ENCODE measurements at places on chromosomes 1 and 21.

DNA sequence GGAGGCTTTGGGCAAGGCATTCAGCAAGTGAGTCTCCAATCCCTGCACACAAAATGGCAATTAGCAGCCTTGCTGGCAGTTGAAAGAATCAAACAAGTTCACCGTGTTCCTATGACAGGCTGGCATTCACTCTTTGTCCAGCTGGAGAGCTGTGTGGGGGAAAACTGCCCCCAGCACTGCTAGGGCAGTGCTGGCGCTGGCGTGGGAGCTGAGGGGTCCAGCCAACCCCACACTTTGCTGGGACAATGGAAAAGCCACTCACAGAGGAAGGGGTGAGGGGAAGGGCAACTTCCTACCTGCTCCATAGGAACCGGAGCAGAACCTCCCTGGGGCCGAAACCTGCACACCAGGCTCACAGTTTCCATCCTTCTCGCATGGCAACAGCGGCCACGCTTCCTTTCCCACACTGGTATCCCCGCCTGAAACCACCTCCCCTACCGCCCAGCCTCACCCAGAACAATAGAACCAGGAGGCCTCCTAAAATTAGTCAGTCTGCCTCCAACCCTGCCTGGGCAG is 26.7 kb upstream of the KCNN3 start:
- no peak for DNase-seq

GRCh38 chr1:48693180-48693579 is 83.5 kb downstream of the BEND5 start:
- no peak for DNase-seq

DNA sequence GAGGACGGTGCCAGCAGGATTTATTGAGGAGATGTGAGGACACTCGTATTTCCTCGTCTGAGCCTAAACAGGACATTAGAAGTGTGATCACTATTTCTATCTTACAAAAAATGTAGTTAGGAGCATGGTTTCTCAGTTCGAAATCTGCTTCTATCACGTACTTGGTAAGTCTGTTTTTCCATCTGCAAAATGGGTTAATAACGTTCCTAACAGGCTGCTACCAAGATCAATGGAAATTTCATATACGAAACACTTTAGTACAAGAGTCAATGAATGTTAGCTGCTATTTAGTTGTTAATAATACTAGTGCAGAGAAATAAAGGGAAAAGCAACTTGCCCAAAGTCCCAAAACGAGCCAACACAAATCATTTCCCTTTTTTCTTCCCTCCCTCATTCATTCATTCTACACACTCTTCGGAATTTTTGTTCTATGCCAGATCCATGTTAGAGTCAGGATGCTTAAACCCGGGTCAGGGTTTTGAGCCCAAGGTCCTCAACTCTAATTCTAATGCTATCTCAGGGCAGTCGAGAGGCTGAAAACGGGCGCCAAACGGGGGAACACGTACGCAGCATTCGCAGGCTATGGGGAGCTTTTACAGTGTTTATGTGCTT is 608 bp downstream of the SNRNP40 start:
- no peak for DNase-seq

- peak; percentile 60 for DNase-seq
Observed at GRCh38 chr1:9652379-9653209, 1.1 kb downstream of the PIK3CD start.

- DNase-seq, result no peak
Observed at GRCh38 chr1:110713221-110713620, 38.5 kb upstream of the KCNA3 start.

GRCh38 chr1:178385662-178386061 is 111.1 kb downstream of the CLEC20A start:
- no peak for DNase-seq

DNA sequence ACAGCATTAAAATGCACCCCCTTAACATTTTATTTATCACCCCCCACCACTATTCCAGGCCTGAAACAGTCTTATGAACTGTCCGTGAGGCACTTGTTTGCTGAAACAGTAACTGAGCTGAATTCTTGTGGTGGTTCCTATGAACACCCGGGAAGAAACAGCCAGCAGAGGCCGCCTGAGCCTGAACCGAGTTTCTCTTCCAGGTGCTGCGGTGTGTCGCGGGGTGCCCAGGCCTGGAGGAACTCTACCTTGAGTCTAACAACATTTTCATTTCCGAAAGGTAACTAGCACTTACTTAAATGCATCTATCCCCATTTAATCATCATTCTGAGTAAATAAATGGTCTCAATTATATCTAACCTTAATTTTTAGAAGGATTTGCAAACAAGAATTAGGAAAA is 66.8 kb downstream of the TBCE start:
- DNase-seq, result no peak

DNA sequence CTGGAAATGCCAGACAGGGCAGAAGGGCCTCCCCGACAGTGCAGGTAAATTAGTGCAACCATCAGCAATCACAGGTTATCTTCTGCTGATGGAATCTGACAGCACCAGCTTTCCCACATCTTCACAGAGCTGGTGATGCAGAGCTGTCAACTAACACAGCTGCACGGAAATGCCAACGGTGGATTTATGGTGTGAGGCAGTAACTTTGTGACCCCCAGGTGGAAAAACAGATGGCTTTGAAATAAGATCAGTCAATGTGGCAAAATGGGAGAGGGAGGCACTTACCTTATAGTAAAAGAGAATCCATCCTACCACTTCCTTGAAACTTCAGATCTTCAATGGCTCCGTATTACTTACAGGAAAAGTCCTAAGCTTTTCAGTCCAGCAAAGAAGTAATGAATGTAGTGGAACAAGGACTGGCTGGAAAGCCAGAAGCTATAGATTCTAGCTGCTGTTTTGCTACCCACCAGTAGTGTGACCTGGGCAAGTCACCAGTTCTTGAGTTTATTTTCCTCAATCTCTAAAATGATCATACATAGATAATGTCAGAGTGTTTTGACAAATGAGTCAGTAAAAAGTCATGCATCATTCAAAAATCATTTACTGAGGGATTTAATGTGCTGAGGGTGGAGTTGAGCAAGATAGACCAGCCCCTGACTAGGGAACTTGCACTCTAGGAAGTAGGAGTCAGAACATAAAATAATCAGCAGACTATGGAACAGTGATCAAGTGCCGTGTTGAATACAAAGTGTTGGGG is 245.7 kb upstream of the JUN start:
- no peak for DNase-seq

- DNase-seq, result no peak
Observed at GRCh38 chr1:6185151-6185550, 5.0 kb upstream of the CHD5 start.

DNA sequence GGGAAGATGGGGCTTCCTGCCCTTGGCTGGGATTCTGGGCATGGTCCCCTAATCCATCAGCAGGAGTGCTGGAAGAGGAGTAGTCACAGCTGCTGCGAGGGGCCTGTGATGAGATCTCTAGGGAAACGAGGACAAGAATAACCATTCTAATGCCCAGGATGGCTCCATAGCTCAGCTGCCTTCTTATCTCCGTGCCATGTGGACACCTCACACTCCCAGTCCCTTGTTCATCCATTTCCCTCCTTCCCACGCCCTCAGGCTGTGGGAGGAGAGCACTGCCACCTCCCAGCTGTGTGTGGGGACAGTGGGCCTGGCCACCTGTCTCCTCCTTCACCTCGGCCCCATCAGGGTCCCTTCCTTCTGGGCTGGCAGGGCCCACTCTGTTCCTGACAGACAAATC is 16.1 kb upstream of the ETV3 start:
- no peak for DNase-seq

GRCh38 chr1:177927021-177927596 is 42.7 kb downstream of the SEC16B start:
- DNase-seq, result no peak

- peak; percentile 56 for DNase-seq
Observed at GRCh38 chr21:43719748-43720538, 1.0 kb downstream of the PDXK start.

DNA sequence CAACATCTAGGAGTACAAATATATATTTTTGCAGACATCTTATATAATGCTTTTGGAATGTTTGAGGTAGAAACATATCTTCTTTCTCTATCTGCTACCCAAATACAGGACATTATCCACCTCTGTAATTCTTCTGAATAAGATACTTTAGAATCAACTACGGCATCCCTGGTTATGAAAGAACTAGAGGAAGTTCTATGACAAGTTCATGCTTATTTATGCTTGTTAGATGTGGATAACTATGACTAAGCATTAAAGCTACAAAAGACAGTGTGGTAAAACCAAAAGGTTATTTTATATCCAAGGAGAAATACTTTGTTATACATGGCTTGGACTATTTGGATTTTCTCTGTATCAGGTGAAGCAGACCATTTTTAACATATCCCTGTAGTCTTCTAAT is 894.0 kb downstream of the KCNT2 start:
- DNase-seq, result no peak

GRCh38 chr21:37695111-37695510 is 221.1 kb downstream of the KCNJ6 start:
- DNase-seq, result no peak

GRCh38 chr1:234538930-234539649 is 60.1 kb upstream of the TARBP1 start:
- no peak for DNase-seq

- no peak for DNase-seq
Observed at GRCh38 chr1:193157360-193157759, 29.1 kb downstream of the B3GALT2 start.

GRCh38 chr1:34312359-34312758 is 135.7 kb downstream of the C1orf94 start:
- DNase-seq, result no peak

DNA sequence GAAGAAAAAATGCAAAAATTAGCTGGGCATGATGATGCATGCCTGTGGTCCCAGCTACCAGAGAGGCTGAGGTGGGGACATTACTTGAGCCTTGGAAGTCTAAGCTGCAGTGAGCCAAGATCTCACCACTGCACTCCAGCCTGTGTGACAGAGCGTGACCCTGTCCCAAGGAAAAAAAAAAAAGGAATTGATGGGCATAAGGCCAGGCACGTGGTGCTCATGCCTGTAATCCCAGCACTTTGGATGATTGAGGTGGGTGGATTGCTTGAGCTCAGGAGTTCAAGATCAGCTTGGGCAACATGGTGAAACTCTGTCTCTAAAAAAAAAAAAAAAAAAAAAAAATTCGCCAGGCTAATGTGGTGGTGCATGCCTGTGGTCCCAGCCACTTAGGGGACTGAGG is 55.8 kb upstream of the ATP2B4 start:
- no peak for DNase-seq

- no peak for DNase-seq
Observed at GRCh38 chr1:184950906-184951305, 23.4 kb downstream of the NIBAN1 start.

GRCh38 chr1:55474168-55474786 is 259.1 kb upstream of the USP24 start:
- DNase-seq, result no peak

GRCh38 chr1:183498342-183498991 is 26.2 kb downstream of the SMG7 start:
- DNase-seq, result no peak

DNA sequence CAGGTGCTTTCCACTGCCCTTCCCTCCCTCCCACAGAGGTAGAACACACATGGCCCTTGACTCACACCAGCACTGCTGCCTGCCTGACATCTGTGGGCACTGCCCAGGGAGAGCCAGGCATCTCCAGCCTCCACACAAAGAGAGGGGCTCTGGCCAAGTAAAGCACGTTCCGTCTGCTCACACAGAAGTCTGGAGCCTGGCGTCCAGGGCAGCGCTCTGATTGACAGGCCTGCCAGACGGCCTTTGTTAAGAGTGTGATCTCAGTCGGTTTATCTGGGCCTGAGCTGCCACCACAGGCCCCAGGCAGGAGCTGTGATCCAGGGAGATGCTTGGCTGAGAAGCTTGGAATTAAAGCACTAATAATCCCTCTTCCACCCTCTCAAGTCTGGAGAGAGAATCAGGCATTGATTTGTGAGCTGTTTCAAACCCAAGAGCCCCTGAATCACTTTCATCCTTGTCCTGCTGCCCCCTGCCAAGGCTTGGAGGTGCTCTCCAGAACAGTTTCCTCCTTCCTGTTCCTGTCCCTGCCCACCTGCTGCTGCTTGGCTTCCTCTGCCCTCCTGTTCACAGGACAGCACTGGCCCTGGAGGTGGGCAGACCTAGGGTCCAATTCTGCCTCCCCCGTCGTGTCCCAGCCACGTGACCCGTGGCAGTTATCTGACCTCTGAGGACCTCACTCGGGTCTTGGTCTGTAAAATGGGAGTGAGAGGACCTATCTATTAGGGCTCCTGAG is 3.7 kb downstream of the DMRTB1 start:
- no peak for DNase-seq

GRCh38 chr1:39275836-39276507 is 71.5 kb downstream of the MACF1 start:
- no peak for DNase-seq

DNA sequence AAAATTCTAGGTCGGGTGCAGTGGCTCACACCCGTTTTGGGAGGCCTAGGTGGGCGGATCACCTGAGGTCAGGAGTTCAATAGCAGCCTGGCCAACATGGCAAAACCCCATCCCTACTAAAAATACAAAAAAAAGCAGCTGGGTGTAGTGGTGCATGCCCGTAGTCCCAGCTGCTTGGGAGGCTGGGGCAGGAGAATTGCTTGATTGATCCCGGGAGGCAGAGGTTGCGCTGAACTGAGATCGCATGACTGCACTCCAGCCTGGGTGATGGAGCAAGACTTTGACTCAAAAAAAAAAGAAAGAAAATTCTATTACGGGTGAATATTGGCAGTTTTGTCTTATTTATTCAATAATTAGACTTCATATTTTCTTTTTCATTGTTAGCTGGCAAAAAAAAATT is 62.1 kb downstream of the SNX7 start:
- DNase-seq, result no peak

GRCh38 chr1:119008483-119009311 is 20.6 kb upstream of the TBX15 start:
- peak; percentile 19 for DNase-seq

DNA sequence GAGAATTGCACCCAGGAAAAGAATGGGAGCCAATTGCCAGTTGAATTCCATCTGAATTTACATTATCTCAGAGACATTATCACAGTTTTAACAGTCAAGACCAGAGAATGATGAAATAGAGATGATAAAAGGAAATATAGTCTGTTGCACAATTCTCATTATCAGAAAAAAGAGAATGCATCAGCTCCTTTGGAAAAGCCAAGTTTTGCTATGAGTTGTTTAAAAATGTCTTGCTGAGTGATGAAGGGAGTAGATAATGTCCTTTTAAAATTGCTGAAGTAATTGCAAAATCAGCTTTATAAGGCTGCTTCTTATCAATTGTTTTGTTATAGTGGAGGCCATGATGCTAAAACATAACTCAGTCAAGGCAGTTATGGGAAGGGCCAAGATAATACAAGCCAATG is 37.9 kb upstream of the EEIG2 start:
- no peak for DNase-seq

- no peak for DNase-seq
Observed at GRCh38 chr1:235851939-235852338, 14.8 kb downstream of the LYST start.

DNA sequence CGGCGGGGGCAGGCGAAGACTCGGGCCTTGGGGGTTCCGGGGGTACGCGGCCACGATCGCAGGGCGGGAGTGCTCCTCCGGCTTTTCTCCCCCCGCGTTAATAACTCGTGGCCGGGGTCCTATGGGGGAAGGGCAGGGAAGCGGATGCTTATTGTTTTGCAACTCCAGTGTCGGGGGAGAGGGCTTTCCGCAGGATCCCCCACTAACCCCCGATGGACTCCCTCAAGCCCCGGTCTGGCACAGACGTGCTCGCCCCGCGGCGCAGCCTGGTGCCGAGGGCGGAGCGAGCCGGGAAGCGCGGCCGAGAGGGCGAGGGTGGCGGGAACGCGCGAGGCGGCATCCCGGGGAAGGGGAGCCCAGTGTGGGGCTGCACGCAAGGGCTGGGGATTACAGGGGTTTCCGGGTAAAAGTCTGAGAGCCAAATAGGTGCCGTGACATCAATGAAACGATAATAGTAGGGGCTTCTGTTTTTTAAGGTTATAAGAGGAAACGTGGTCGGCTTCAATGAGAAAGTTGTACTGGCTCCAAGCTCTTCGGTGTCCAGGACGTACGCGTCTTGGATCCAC is 772 bp downstream of the UCK2 start:
- peak; percentile 73 for DNase-seq
